Memory B cell (primary cell): ENCODE measurements at places on chromosomes 4 and X.

DNA sequence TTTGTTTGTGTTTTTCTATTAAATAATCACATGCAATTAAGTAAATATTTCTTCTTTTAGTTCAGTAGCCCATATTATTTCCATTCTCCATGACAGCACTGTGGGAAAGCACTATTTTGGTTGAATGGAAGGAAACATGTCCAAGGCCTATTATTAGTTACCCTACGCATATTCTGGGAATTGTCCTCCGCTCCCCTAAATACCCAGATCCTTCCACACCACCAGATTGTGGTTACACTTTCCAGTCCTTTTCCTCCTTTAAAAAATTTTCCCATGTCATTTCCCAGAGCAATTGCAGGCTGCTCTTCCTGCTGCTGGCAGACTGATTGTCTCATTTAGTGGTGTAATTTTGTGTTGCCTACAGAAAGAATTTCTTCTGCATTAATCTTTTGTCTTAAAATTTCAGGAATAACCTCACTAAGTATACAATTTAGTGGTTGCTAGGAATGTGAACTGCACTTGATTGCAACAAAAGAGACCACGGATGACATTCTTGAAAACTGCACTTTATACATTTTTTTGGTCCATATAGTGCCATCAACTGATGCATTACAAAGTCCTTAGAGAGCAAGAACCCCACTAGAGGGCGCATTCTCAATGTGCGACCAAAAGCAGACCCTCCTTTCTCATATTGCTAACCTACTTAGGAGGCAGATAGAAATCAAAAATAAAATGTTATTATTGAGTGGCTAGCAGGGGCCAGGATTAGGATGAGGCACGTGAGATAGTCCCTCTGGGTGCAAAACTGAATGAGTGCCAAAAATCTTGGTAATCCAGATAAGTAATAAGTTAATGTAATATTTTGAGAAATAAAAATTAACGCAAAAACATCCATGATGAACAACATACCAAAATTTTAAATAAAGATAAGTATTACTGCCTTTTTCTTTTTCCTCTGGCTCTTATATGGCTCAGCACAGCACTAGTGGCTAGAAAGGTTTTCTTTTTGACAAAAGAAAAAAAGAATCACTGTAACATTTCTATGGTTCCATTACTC, 98.8 kb upstream of the IQCM start:
- peaks cover 3% of the 10 kb centered on the region for H3K27me3 ChIP-seq
- H3K27ac ChIP-seq = no peak overlapping the region
- no peaks in the 10 kb centered on the region for H3K4me1 ChIP-seq
- no peaks in the 10 kb centered on the region for H3K36me3 ChIP-seq
- H3K4me3 ChIP-seq = no peak overlapping the region

DNA sequence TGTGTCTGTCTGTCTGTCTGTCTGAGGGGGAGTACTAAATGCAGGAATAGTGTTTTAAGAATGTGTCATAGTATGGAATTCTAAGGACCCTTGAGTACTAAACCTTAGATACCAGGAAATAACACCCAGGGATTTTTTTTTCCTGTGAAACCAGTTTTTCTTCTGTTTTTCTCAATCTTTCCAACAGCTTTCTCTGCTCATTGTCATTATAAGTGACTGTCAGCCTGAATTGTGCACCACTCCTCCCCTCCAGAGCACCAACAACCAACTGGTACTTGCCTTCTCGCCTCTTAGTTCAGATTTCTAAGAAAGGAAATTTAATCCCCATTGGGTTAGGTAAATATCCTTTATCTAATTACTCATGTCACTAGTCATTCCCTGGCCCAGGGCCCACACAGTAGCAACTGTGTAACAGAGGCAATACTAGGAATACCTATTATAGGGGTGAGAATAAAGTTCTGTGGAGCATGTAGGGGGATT, 320.6 kb downstream of the ADGRL3 start:
- H3K4me3 ChIP-seq = no peak overlapping the region
- H3K36me3 ChIP-seq = no peaks in the 10 kb centered on the region
- no peaks in the 10 kb centered on the region for H3K4me1 ChIP-seq
- H3K27ac ChIP-seq = no peak overlapping the region

- peak overlapping the region; percentile 48 for H3K4me3 ChIP-seq
- no peak for DNase-seq
- H3K27me3 ChIP-seq = peaks cover 6% of the 10 kb centered on the region
- peaks cover 7% of the 10 kb centered on the region for H3K4me1 ChIP-seq
- peaks cover 1% of the 10 kb centered on the region for H3K36me3 ChIP-seq
Measured at GRCh38 chrX:24260842-24261550, 52.9 kb downstream of the SUPT20HL2 start.

GRCh38 chrX:48530736-48531135, 8.8 kb upstream of the TBC1D25 start:
- H3K4me1 ChIP-seq = peaks cover 3% of the 10 kb centered on the region
- no peak overlapping the region for H3K27ac ChIP-seq
- H3K36me3 ChIP-seq = peaks cover 9% of the 10 kb centered on the region
- H3K27me3 ChIP-seq = no peaks in the 10 kb centered on the region
- no peak overlapping the region for H3K4me3 ChIP-seq

- no peak for DNase-seq
- peaks cover 26% of the 10 kb centered on the region for H3K36me3 ChIP-seq
- no peak overlapping the region for H3K4me3 ChIP-seq
- H3K27ac ChIP-seq = no peak overlapping the region
- no peaks in the 10 kb centered on the region for H3K4me1 ChIP-seq
Measured at GRCh38 chrX:40068048-40068447, 29.7 kb downstream of the BCOR start.

- H3K27me3 ChIP-seq = no peaks in the 10 kb centered on the region
- H3K4me3 ChIP-seq = no peak overlapping the region
- H3K36me3 ChIP-seq = peaks cover 14% of the 10 kb centered on the region
Measured at GRCh38 chrX:23731951-23732350, 11.1 kb downstream of the ACOT9 start.

DNA sequence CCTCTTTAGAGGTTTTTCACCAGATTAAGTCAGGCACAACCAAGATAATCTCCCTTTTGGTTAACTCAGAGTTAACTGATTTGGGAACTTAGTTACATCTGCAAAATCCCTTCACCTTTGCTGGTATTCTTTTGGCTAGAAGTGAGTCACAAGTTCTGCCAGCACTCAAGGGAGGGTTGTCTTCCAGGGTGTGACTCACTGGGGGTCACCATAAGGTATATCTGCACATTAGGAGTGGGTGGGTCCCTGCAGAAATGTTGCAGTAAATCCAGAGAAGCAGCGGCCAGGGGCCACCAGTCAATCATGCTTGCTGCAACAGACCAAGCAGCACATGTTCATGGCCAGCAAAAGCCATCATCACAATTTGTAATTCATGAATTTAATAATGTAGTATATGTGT, 59.8 kb upstream of the MAML3 start:
- no peaks in the 10 kb centered on the region for H3K4me1 ChIP-seq
- no peak overlapping the region for H3K27ac ChIP-seq
- no peaks in the 10 kb centered on the region for H3K36me3 ChIP-seq
- H3K4me3 ChIP-seq = no peak overlapping the region
- H3K27me3 ChIP-seq = peaks cover 18% of the 10 kb centered on the region

DNA sequence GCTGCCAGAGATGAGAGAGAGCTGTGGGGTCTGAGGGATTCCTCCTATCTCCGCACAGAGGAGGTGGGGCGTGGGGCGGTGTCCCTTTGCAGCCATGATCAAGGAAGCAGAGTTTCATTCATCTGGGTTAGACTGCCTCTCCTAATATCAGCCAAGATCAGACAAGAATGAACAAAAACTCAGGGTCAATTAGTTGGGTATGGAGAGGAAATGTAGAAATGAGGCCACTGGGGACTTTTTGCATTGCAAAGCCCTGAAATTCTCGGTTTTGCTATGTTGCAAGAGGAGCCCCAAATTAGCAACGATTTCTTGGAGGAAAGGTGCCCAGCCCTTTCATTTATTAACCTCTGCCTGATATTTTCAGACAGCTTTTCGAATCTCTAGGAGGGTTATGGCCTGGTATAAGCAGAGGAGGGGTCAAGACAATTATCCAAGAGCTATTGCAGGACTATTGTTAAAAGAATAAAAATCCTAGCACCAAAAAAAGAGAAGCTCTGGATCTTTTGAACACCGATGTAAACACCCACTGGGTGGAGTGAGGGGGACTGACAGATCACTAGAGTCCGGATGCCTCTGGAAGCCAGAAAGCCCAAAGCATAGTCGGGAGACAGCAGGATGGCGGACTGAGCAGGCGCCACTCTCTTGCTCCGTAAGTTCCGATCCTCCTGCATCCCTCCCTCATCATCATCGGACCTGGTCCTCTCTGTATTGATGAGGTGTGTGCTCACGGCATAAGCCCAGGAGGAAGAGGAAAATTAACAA, 34.4 kb upstream of the ACSL1 start:
- peaks cover 6% of the 10 kb centered on the region for H3K4me1 ChIP-seq
- no peak overlapping the region for H3K4me3 ChIP-seq
- H3K27me3 ChIP-seq = no peaks in the 10 kb centered on the region
- H3K36me3 ChIP-seq = no peaks in the 10 kb centered on the region
- no peak overlapping the region for H3K27ac ChIP-seq

DNA sequence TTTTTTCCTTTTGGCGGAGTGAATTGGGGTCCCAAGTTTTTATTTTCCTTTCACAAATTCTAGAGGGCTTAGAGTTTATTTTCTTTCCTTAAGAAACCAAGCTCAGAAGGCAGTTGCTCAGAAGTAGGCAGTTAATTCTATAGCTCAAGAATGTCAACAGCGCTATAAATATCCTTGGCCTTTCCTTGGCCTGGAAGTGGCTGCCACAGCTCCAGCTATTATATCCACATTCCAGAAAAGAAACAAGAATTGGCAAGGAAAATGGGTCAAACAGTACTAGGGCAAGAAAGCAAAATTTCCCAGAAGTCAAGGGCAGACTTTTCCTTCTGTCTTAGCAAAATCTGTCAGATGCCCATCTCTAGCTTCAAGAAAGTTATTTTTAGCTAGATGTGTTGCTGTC, 31.0 kb downstream of the SLC10A6 start:
- H3K4me3 ChIP-seq = no peak overlapping the region
- H3K36me3 ChIP-seq = no peaks in the 10 kb centered on the region
- H3K27me3 ChIP-seq = no peaks in the 10 kb centered on the region
- H3K27ac ChIP-seq = no peak overlapping the region

GRCh38 chr4:87849612-87850011, 16.8 kb downstream of the MEPE start:
- no peak overlapping the region for H3K27ac ChIP-seq
- H3K4me1 ChIP-seq = peaks cover 3% of the 10 kb centered on the region
- H3K4me3 ChIP-seq = no peak overlapping the region
- peaks cover 14% of the 10 kb centered on the region for H3K27me3 ChIP-seq
- no peak for DNase-seq
- H3K36me3 ChIP-seq = no peaks in the 10 kb centered on the region

DNA sequence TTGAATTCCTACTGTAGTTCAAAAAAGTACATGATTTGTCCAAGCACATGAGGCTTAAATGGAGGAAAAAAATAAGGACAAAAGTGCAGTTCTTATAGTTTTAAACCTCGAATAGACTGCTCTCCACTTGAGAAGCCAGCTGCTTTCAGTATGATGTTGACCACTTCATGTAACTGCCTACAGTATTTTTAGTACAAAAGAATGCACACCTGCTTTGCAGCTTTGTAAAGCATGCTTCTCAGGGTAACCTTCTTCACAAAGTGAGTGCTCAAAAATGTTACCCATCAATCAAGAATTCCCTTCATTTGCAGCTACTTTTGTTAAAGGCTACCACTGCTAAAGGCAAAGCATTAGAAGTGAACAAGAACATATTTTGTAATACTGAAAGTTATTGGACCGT, 83.4 kb upstream of the FAM47B start:
- H3K27ac ChIP-seq = no peak overlapping the region
- no peaks in the 10 kb centered on the region for H3K27me3 ChIP-seq
- H3K4me3 ChIP-seq = no peak overlapping the region
- H3K36me3 ChIP-seq = no peaks in the 10 kb centered on the region

DNA sequence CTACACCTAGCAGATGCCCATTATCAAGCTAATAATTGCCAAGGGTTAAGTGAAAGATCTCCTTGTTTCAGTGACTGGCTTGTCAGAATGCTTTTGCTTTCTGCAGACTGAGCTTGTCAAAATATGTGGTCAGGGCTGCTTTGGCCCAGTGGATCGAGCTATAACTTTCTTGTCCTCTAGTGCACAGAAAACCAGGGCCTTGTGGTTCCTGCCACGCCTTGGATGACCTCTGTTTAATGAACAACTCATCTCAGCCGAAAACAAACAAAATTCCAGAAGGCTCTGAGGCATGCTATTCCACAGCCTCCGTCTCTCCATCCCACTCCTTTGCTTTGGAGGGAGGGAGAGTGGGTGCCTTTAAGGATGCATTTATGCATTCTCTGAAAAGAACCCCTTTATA, 11.3 kb downstream of the EVC start:
- no peak overlapping the region for H3K4me3 ChIP-seq
- no peaks in the 10 kb centered on the region for H3K27me3 ChIP-seq
- H3K27ac ChIP-seq = no peak overlapping the region
- no peaks in the 10 kb centered on the region for H3K4me1 ChIP-seq
- H3K36me3 ChIP-seq = no peaks in the 10 kb centered on the region

DNA sequence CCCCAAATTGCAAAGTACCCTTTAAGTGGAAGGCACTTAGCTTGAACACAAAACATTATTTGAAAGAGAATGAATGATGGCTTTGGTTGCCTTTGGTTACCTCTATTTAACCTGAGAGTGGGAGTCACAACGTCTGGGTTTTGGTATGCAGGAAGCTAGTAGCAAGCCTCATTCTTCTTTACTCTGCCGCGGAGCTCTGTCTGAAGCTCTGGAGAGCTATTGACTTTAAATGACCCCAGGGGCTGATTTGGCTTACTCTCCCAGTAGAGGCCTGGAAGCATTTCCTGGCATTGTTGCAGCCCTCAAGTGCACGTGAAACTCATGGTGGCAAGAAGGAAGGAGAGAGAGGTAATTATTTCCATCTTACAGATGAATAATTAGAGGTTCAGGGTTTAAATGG, 81.8 kb upstream of the MAGEA4 start:
- H3K27ac ChIP-seq = no peak overlapping the region
- H3K4me1 ChIP-seq = no peaks in the 10 kb centered on the region
- H3K4me3 ChIP-seq = no peak overlapping the region

DNA sequence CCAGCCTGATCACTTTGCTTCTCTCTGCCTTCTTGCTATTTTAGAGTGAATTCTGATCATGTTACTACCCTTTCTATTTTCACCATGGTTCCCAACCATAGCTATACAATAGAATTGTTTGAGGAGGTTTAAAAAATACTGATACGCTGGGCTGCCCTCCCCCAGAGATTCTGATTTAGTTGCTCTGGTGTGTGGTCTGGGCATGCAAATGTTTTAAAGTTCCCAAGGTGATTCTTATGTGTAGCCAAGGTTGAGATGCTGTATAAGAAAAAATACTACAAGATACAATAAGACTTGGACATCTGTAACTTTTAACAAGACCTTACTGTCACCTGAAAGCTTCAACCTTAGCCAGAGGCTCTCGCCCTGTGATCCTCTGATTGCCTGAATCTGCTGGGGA, 22.2 kb upstream of the INTS6L start:
- H3K36me3 ChIP-seq = no peaks in the 10 kb centered on the region
- H3K27me3 ChIP-seq = no peaks in the 10 kb centered on the region
- no peak for DNase-seq
- peaks cover 5% of the 10 kb centered on the region for H3K4me1 ChIP-seq
- no peak overlapping the region for H3K4me3 ChIP-seq

DNA sequence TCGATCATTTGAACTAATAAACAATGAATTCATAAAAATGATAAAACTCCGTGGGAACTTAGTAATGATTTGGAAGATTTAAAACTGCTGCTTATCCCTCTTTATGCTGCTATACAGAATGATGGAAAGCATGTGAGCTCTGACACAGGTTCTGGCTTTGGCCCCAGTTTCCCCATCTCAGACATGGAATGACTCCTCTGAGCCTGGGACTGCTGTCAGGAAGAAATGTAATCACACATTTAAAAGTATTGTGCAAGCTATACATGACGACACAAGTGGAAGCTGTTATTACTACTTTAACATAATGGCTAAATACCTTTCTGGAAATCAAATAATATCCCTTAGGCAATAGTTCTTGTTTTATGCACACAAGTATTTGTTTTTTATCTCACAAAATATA, 161.7 kb downstream of the DCHS2 start:
- H3K4me1 ChIP-seq = peaks cover 2% of the 10 kb centered on the region
- no peak overlapping the region for H3K27ac ChIP-seq
- no peak overlapping the region for H3K4me3 ChIP-seq
- no peaks in the 10 kb centered on the region for H3K36me3 ChIP-seq
- no peak for DNase-seq
- H3K27me3 ChIP-seq = peaks cover 5% of the 10 kb centered on the region
